PC-9 (cell line): ENCODE measurements at places on chromosomes 4 and X.

DNA sequence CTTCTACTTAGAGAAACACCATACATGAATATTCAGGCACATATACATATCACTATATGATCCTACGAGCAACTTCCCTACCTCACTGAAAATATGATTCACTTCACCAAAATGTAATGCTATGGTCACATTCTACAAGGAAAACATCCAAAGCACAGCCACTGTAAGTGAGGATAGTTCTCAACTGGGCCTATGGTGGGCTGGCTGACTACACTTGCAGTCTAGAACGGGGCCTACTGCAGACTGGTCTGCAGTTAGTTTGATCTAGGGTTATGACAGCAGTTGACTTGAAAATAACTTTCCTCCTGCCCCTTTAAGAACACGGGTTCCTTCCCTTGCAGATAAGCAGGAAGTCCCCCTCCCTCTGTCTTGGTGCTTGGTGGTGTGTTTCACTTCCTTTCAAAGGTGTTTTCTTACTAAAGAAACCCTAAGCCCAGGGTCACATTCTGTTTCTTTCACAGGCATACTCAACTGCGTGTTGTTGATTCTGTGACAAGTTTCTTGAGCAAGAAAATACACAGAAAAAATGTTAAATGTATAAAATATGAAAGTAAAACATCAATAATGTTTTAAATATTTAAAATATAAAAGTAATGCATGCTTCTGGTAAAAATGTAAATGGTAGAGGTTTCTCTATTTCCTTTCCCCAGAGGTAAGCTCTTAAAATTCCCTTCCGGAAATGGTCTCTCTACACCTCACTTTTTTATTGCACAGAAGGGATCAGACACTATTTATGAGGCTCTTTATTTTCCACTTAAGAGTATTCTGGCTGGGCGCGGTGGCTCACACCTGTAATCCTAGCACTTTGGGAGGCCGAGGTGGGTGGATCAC, 18.0 kb upstream of the TMSB4X start:
- peak; percentile 72 for DNase-seq

GRCh38 chr4:189786447-189786846, 154.2 kb upstream of the FRG1 start:
- no peak for DNase-seq

DNA sequence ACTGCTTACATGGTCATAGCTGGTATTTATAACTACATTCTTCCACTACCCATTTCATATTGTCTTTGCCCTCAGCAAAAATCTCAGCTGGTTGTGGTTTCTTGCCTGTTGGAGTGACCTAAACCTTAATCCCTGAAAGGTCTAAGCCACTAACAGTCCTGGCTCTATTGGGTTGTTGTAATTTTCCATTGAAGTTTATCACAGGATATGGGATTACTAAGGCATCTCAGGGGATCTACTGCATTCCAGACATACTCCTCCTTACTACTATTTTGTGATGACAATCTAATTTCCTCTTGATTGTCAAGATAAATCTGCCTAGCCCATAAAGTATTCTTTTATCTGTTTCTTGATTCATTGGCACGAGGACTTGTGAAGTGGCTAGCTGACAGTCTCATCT, 6.2 kb upstream of the OSTC start:
- peak; percentile 8 for DNase-seq

DNA sequence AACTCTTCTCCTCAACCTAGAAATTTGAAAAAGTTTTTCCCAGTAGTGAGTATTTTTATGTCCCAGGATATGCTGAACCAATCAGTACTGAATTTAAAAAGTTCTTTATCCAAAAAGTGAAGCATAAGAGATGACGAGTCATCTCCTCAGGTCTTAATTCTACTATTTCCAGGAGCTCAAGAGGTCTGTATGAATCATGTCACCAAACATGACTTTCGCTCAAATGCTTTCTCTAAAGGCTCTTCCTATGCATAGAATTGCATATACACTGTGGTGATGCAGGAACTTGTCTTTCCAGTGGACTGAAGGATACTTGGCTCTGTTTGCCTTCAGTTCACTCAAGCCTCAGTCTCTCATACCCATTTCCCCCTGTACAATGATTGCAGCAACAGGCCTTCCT, 36.1 kb downstream of the ZNF41 start:
- no peak for DNase-seq
